Activated T-cell treated with anti-CD3 and anti-CD28 coated beads, Interleukin-2, amount 50 U/mL, for 72 hours (primary cell): ENCODE measurements at places on chromosomes 3 and 15. TPM values are rescaled to one million over a fixed set of nuclear protein-coding genes. Genes with fewer than 3 reads are reported as not detected.

DNA sequence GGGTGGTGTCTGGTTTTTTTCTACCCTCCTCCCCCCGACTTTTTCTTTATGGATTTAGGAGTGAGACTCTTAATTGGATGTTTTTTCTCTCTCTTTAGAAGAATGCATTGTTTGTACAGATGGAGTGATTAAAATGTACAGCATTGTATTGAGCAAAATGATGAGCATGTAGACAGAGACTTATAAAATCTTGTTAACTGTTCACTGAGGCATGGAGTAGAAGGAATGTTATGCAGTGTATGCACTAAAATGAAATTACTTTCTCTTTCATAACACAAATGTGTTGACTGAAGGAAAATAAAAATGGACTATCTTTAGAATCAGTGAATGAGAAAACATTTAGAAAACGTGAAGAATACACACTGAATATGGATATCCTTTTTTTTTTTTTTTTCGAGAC lies 39.8 kb downstream of the ZFAND6 start:
- peaks cover 32% of the 10 kb centered on the region for H3K4me1 ChIP-seq
- H3K4me3 ChIP-seq, result no peak overlapping the region
- DNase-seq, result no peak
- no peaks in the 10 kb centered on the region for H3K36me3 ChIP-seq
- no peaks in the 10 kb centered on the region for H3K27me3 ChIP-seq

DNA sequence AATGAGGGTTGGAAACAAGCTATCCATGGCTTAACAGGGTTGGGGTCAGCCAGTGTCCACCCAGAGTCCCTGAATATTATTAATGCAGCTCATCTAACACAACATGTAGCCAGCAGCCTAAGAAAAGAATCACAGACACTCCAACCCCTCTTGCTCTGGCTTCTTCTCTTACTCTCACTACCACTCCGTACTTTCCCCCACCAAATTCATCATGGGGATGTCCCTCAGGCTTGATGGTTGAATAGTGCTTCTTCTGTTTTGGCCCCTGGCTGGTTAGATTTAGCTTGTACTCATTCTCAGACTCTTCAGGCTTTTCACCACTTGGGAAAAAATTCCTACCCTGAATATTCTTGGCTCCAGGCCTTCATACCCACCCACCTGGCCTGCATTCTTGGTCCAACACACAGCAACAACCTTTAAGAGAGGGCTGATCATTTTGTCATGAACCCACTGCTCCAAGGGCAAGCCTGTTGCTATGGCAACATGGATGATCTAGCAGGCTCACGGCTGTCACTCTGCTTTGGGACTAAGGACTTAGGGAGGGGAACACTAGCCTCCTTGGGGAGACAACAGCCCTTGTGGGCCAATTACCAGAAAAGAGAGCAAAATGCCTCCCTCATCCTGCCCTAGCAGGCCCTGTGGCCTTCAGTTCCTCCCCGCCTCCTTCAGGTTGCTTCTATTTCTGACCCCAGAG lies 9.4 kb upstream of the MED12L start:
- H3K4me3 ChIP-seq, result no peak overlapping the region
- no peaks in the 10 kb centered on the region for H3K4me1 ChIP-seq
- H3K27me3 ChIP-seq, result peaks cover 21% of the 10 kb centered on the region

DNA sequence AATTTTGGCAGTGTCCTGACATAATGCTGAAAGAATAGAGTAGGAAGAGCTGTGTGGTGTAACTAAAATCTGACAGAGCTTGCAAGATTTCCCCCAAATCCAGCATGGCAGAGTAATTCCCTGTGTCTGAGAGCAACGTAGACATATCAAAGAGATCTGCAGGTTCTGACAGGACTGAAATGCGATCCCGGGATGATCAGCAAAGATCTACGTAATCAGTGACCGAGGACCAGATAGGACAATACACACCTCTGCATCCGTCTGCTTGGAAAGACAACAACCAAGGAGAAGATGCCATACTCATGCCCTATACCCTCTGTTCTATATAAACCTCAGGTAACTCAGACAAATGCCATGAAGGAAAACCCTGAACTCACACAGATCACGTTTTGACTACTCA lies 26.6 kb upstream of the SYNPR start:
- no peak for DNase-seq
- H3K27ac ChIP-seq, result no peak overlapping the region
- no peaks in the 10 kb centered on the region for H3K4me1 ChIP-seq
- H3K4me3 ChIP-seq, result no peak overlapping the region
- H3K27me3 ChIP-seq, result no peaks in the 10 kb centered on the region

GRCh38 chr3:13093687-13094086 lies 20.5 kb upstream of the IQSEC1 start:
- H3K4me3 ChIP-seq, result no peak overlapping the region
- no peak for DNase-seq
- peaks cover 5% of the 10 kb centered on the region for H3K4me1 ChIP-seq

- H3K4me3 ChIP-seq, result no peak overlapping the region
- no peak overlapping the region for H3K27ac ChIP-seq
- H3K4me1 ChIP-seq, result no peaks in the 10 kb centered on the region
- H3K27me3 ChIP-seq, result no peaks in the 10 kb centered on the region
- H3K36me3 ChIP-seq, result no peaks in the 10 kb centered on the region
These were observed 98.2 kb downstream of the PLCH1 start for GRCh38 chr3:155646669-155647068.

- no peak for DNase-seq
- no peak overlapping the region for H3K4me3 ChIP-seq
- no peak overlapping the region for H3K27ac ChIP-seq
- peaks cover 8% of the 10 kb centered on the region for H3K36me3 ChIP-seq
These were observed 79.1 kb downstream of the SLC25A26 start for GRCh38 chr3:66299891-66300290.

GRCh38 chr3:141648055-141648910 lies 89.8 kb upstream of the RNF7 start:
- H3K27ac ChIP-seq, result no peak overlapping the region
- no peaks in the 10 kb centered on the region for H3K4me1 ChIP-seq
- DNase-seq, result no peak
- no peak overlapping the region for H3K4me3 ChIP-seq

DNA sequence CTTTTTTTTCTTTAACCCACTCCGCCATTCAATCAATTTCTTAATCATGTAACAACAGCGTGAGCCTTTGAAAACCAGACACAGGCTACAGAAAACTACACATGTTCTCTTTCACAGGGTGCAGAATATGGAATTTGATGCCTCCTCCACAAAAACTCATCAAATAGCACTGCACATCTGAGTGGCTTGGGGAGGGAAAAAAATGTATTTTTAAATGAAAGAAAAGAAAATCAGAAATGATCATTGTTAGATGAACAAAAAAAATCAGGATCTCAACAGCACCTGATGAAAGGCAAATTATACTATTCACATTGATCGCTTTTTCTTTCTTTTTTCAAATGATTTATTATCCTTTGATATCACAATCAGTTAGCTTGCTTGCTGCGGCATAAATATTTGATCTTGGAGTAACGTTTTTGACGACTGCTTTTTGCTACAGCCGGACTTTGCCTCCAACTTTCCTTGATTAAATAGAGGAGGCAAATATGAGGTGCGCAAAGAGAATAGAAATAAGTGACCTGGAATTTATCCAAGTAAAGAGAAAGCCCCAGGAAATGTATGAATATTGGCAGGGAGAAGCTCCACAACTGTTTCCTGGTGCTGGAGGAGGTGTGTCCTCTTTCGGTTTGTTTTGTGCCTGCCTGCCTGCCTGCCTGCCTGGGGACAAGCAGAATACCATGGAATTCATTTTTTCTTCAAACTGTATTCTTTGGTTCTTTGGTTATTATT lies 63.1 kb downstream of the EDEM1 start:
- no peak overlapping the region for H3K27ac ChIP-seq
- DNase-seq, result no peak
- no peak overlapping the region for H3K4me3 ChIP-seq
- H3K36me3 ChIP-seq, result no peaks in the 10 kb centered on the region
- H3K27me3 ChIP-seq, result no peaks in the 10 kb centered on the region

- H3K4me3 ChIP-seq, result no peak overlapping the region
- H3K36me3 ChIP-seq, result no peaks in the 10 kb centered on the region
- no peak for DNase-seq
- no peaks in the 10 kb centered on the region for H3K4me1 ChIP-seq
- no peaks in the 10 kb centered on the region for H3K27me3 ChIP-seq
These were observed 245.0 kb downstream of the ZMAT3 start for GRCh38 chr3:178826435-178827123.

DNA sequence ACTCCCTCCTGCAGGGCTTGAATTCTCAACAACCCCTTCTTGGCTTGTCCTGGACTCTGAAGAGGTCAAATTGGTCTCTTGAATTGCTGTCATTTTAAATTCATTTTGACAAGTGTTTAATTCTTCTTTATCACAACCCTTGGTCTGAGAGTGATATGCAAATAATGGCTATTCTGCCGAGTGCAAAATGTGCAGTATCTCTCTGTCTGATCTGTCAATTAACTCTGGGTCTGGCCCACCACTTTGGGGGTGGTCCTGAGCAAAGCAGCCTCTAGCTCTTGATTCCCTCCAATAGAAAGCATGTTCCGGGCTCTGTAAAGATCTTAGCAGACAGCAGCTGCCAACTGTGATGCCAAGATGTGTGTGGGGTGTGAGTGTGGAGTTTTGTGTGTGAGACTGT lies 2.2 kb upstream of the IGDCC3 start:
- H3K4me3 ChIP-seq, result no peak overlapping the region
- peaks cover 69% of the 10 kb centered on the region for H3K27me3 ChIP-seq
- no peak for DNase-seq
- H3K4me1 ChIP-seq, result peaks cover 15% of the 10 kb centered on the region
- H3K27ac ChIP-seq, result no peak overlapping the region

- no peak overlapping the region for H3K4me3 ChIP-seq
- no peaks in the 10 kb centered on the region for H3K36me3 ChIP-seq
- no peaks in the 10 kb centered on the region for H3K27me3 ChIP-seq
These were observed 80.9 kb upstream of the PRTG start for GRCh38 chr15:55823699-55824340.

- no peak overlapping the region for H3K27ac ChIP-seq
- H3K27me3 ChIP-seq, result no peaks in the 10 kb centered on the region
- no peaks in the 10 kb centered on the region for H3K36me3 ChIP-seq
- H3K4me1 ChIP-seq, result no peaks in the 10 kb centered on the region
- DNase-seq, result no peak
These were observed 269.8 kb downstream of the NTRK3 start for GRCh38 chr15:87986776-87987175.

GRCh38 chr15:71662306-71662705 lies 148.0 kb upstream of the NR2E3 start:
- no peak overlapping the region for H3K4me3 ChIP-seq
- H3K27ac ChIP-seq, result no peak overlapping the region
- no peak for DNase-seq
- H3K27me3 ChIP-seq, result peaks cover 35% of the 10 kb centered on the region
- no peaks in the 10 kb centered on the region for H3K4me1 ChIP-seq
- H3K36me3 ChIP-seq, result no peaks in the 10 kb centered on the region

GRCh38 chr3:18527691-18528090 lies 102.6 kb upstream of the SATB1 start:
- no peaks in the 10 kb centered on the region for H3K27me3 ChIP-seq
- H3K4me3 ChIP-seq, result no peak overlapping the region
- DNase-seq, result no peak
- peaks cover 29% of the 10 kb centered on the region for H3K4me1 ChIP-seq

DNA sequence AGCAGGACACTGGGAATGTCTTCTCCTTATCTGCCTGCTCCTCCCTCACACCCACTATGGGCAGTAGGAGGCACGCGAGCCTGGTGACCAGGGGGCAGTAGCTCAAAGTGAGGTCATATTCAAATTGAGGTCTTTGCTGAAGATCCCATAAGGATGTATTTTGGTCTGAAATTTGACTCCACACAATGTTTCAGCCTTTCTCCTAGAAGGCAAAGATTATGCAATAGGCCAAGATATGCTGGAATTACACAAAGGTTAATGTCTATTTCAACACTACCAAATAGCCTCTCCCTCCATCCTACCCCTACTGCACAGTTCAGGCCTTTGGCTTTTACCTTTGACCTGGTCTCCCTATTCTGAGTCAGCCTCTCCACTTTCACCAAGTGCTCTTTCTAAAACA lies 203.0 kb downstream of the TIGIT start:
- peaks cover 30% of the 10 kb centered on the region for H3K27me3 ChIP-seq
- H3K4me3 ChIP-seq, result no peak overlapping the region
- H3K27ac ChIP-seq, result no peak overlapping the region
- no peaks in the 10 kb centered on the region for H3K36me3 ChIP-seq
- peaks cover 38% of the 10 kb centered on the region for H3K4me1 ChIP-seq

DNA sequence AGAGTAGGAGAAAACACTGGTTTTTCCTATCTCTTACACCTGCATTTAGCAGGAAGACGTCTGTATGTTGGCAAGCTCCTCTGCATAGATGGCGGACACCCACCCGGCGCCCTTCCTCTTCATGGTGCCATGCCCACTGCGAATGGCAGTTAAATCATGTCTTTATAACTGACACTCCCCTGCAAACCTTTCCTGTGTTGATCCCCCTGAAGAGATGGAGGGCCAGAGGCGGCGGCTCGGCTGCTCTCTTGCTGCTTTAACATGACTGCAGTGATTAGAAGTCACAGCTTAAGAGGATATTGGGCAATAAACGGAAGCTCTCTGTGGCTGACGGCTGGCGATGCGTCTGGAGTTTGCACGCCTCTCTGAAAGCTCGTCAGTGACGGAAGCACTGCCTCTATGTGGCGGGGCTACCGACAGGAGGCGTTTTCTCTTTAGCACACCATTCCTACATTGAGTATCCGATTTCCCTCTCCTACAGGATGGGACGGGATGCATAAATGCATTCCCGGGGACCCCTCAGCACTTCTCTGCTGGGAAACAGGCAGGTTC lies 25.5 kb upstream of the SNRPA1 start:
- DNase-seq, result peak; percentile 50
- H3K27ac ChIP-seq, result peak overlapping the region; percentile 35
- peaks cover 13% of the 10 kb centered on the region for H3K4me1 ChIP-seq
- H3K4me3 ChIP-seq, result peak overlapping the region; percentile 85

- no peak overlapping the region for H3K27ac ChIP-seq
- H3K27me3 ChIP-seq, result no peaks in the 10 kb centered on the region
- DNase-seq, result no peak
- no peaks in the 10 kb centered on the region for H3K4me1 ChIP-seq
- no peak overlapping the region for H3K4me3 ChIP-seq
- H3K36me3 ChIP-seq, result peaks cover 2% of the 10 kb centered on the region
These were observed 191.8 kb downstream of the SEMA6D start for GRCh38 chr15:47908950-47909670.

Gene GOLGA8K
- total RNA-seq, result 1.6 TPM

Gene ROBO2
- not detected for total RNA-seq

Gene TMEM212
- not detected for total RNA-seq

Gene ZXDC
- total RNA-seq, result 32.8 TPM

Gene EFCC1
- 0.42 TPM for total RNA-seq

Gene TRH
- total RNA-seq, result not detected
